T-helper 17 cell (primary cell): ENCODE measurements at places on chromosomes 4 and X. TPM values are rescaled to one million over a fixed set of nuclear protein-coding genes. Genes with fewer than 3 reads are reported as not detected.

DNA sequence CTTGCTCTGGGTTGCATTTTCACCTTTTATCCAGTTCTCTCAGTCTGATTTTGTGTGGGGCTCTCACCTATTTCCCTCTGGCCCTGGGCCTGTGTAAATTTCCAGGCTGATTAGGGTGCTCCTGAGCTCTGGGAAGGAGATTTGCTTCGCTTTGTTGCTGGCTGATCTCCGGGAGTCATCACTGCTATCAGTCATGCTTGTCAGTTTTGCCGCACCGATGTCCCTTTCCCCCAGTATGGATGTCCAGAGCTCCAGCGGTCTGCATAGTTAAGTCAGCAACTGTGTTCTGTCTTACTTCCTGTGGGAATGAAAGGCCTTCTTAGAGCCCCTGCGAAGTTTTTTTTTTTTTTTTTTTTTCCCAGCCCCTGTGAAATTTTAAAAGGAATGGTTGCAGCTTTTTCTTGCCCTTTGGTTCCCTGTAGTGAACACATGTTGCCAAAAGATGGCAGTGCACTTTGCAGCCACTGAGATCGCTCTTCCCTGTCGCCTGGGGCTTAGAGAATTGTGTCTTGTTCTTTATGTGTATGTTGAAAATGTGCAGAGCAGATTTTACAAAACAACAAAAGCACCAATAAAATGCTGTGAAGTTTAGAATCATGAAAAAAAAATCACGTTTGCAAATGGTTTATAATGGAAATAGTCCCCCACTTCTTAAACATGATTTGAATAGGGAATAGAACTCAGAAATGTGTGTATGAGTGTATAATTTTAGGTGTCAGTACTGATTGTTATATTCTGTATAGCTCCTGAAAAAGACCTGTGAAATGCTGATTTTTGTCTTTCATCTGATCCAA, 109.1 kb upstream of the SLC4A4 start:
- H3K4me3 ChIP-seq: peak overlapping the region; percentile 19
- no peaks in the 10 kb centered on the region for H3K36me3 ChIP-seq
- no peak overlapping the region for H3K27ac ChIP-seq
- peaks cover 56% of the 10 kb centered on the region for H3K27me3 ChIP-seq
- H3K4me1 ChIP-seq: peaks cover 3% of the 10 kb centered on the region
- no peak for DNase-seq

DNA sequence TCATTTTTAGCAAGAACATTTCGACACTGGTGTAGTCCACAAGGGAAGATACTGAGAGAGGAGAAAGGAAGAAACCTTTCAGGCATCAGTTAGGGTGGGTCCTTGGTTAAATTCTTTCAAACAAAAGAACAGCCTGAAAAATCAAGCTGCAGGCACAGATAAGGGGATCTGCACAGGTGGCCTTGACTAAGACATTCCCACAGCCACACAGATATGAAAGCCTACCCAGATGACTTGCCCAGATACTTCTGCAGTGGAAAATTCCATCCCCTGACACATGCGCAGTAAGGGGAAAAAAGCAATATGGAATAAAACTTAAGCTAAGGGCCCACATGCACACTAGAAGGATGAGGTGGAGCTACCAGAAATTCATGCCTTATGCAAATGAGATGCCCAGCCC, 8.9 kb upstream of the TMEM165 start:
- no peaks in the 10 kb centered on the region for H3K27me3 ChIP-seq
- peaks cover 5% of the 10 kb centered on the region for H3K4me1 ChIP-seq
- DNase-seq: no peak

DNA sequence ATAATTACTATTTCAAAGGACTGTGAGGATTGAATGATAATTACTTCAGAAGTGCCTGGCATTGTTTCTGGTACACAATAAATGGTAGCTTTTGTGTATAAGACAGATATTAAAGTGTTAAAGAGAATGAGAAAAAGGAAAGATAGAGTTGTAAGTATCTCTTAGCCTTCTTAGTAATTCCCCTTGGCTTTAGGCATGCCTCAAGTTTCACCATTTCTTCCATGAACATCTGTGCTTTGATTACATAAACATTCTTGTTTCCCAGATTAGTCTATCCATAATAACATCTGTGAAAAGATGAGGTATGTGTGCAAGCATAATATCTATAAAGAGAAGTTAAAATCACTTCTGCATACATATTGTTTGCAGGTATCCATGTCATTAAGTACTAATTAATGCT, 230.9 kb upstream of the TEX13A start:
- no peaks in the 10 kb centered on the region for H3K36me3 ChIP-seq
- no peak overlapping the region for H3K27ac ChIP-seq
- H3K4me1 ChIP-seq: no peaks in the 10 kb centered on the region
- no peak overlapping the region for H3K4me3 ChIP-seq
- no peak for DNase-seq

DNA sequence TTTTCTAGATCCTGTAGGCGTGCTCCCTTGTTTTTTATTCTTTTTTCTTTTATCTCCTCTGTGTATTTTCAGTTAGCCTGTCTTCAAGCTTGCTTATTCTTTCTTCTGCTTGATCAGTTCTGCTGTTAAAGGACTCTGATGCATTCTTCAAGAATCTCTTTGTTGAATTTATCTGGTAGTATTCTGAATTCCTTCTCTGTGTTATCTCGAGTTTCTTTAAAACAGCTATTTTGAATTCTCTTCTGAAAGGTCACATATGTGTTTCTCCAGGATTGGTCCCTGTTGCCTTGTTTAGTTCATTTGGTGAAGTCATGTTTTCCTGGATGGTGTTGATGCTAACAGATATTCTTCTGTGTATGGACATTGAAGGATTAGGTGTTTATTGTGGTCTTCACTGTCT, 15.3 kb downstream of the RAB33B start:
- peaks cover 2% of the 10 kb centered on the region for H3K36me3 ChIP-seq
- H3K4me3 ChIP-seq: no peak overlapping the region
- peaks cover 5% of the 10 kb centered on the region for H3K4me1 ChIP-seq
- no peak overlapping the region for H3K27ac ChIP-seq
- no peaks in the 10 kb centered on the region for H3K27me3 ChIP-seq
- no peak for DNase-seq

DNA sequence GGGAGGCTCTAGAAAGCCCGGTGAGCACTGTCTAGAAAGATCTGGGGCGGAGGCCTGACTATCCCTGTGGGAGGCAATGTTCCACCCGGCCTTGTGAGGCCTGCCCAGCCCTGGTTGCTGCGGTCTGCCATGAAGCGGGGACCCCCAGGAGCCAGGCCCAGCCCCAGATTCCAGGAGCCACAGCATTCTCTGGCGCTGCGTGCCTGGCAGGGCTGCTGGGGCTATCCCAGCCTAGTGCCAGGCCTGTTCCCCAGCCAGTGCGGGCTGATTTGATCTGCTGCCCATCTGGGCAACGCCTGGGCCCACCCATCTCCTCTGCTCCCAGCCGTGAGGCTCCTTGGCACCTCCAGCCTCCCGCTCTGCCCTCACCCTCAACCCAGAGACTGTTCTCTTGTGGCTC, 19.6 kb downstream of the ATP2B3 start:
- H3K4me3 ChIP-seq: no peak overlapping the region
- no peaks in the 10 kb centered on the region for H3K4me1 ChIP-seq
- H3K27me3 ChIP-seq: no peaks in the 10 kb centered on the region
- DNase-seq: no peak
- no peaks in the 10 kb centered on the region for H3K36me3 ChIP-seq

- H3K4me1 ChIP-seq: no peaks in the 10 kb centered on the region
- H3K27me3 ChIP-seq: no peaks in the 10 kb centered on the region
- H3K36me3 ChIP-seq: no peaks in the 10 kb centered on the region
- H3K4me3 ChIP-seq: no peak overlapping the region
- DNase-seq: no peak
- H3K27ac ChIP-seq: no peak overlapping the region
Measured at GRCh38 chr4:37279894-37280592, 35.5 kb downstream of the NWD2 start.

- H3K4me1 ChIP-seq: no peaks in the 10 kb centered on the region
- no peak overlapping the region for H3K27ac ChIP-seq
- H3K4me3 ChIP-seq: no peak overlapping the region
- peaks cover 18% of the 10 kb centered on the region for H3K27me3 ChIP-seq
Measured at GRCh38 chrX:109813236-109813635, 80.2 kb upstream of the ACSL4 start.

GRCh38 chr4:169573889-169574288, 38.5 kb downstream of the NEK1 start:
- peak overlapping the region; percentile 79 for H3K27ac ChIP-seq
- no peak for DNase-seq
- H3K4me1 ChIP-seq: peaks cover 6% of the 10 kb centered on the region

GRCh38 chr4:89906316-89906715, 11.7 kb downstream of the MMRN1 start:
- H3K27ac ChIP-seq: no peak overlapping the region
- no peaks in the 10 kb centered on the region for H3K27me3 ChIP-seq
- no peak for DNase-seq
- no peak overlapping the region for H3K4me3 ChIP-seq

GRCh38 chr4:114688059-114688458, 89.5 kb downstream of the UGT8 start:
- peaks cover 10% of the 10 kb centered on the region for H3K4me1 ChIP-seq
- H3K4me3 ChIP-seq: no peak overlapping the region
- peaks cover 5% of the 10 kb centered on the region for H3K36me3 ChIP-seq
- no peak overlapping the region for H3K27ac ChIP-seq
- DNase-seq: no peak

FGFBP1 gene
- not detected for total RNA-seq

P2RY4 gene
- total RNA-seq: not detected

EDNRA gene
- total RNA-seq: not detected

TLL1 gene
- total RNA-seq: not detected

RXFP1 gene
- total RNA-seq: not detected

HTN3 gene
- not detected for total RNA-seq
